Activated T-helper 1 cell treated with Interleukin-2 at 50 U/mL for 16 hours (primary cell): ENCODE measurements at places on chromosomes 3 and 15.

GRCh38 chr3:69119138-69119537, 3.3 kb downstream of the LMOD3 start:
- DNase-seq = no peak

DNA sequence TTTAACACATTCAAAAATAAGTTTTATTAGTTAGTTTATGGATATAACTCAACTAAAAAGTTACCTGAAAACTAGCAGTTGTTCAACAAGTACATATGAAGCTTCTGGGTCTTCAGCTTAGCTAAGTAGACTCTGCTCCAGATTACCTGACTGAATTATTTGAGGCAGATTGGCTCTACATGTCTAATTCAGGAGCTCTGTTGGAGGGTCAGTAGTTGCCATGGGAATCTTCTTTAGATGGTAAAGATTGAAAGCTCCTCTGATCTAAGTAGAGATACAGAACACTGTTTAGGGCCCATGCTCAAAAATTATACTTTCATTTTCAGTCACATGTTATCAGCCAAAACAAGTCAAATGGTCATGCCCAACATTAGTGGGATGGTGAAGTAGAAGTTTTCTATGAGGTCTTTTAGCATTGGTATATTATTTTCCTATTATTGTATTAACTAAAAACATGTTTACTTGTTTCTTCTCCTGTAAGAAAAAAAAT, 1476.9 kb downstream of the OTOL1 start:
- no peak for DNase-seq

DNA sequence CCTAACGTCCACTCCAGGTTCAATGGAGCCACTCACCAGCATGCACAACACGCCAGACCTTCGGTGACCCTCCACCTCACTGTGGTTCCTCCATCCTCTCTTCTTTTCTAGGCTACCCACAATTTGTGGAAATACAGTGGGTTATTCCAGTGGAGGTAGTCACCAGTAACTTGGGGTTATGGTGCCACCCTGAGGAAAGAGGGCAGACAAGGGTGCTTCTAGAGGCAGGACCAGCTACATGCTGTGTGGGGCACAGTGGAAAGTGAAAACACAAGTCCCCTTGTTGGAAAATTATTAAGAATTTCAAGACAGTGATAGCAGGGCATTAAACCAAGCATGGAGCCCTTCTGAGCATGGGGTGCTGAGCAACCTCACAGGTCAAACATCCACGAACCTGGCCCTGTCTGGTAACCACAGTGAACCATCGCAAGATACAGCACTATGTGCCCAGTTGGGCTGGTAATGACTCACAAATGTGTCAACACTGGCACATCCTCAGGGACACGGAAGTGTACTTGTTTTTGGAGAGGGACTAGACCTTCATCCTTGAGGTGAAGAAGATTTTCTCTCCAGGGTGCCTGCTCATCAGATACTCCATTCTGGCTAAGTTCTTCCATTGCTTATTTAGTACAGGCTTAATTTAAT, 166.7 kb downstream of the STT3B start:
- no peak for DNase-seq

DNA sequence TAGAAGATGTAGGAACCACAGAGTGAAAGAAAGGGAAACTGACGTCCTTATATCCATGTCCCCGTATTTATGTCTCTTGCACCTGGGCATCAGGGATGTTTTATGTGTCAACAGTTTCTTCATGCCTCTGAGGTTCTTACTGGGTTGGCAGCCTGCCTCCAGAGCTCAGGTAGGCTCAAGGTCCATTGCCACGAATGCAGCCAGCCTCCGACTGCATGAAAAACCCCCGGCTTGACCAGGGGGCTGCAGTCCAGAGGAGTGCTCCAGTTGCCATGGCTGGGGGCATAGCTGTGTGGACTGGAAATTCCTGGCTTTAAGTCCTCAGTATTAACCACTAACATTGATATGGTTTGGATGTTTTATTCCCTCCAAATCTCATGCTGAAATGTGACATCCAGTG, 2.8 kb upstream of the CSPG5 start:
- no peak for DNase-seq

DNA sequence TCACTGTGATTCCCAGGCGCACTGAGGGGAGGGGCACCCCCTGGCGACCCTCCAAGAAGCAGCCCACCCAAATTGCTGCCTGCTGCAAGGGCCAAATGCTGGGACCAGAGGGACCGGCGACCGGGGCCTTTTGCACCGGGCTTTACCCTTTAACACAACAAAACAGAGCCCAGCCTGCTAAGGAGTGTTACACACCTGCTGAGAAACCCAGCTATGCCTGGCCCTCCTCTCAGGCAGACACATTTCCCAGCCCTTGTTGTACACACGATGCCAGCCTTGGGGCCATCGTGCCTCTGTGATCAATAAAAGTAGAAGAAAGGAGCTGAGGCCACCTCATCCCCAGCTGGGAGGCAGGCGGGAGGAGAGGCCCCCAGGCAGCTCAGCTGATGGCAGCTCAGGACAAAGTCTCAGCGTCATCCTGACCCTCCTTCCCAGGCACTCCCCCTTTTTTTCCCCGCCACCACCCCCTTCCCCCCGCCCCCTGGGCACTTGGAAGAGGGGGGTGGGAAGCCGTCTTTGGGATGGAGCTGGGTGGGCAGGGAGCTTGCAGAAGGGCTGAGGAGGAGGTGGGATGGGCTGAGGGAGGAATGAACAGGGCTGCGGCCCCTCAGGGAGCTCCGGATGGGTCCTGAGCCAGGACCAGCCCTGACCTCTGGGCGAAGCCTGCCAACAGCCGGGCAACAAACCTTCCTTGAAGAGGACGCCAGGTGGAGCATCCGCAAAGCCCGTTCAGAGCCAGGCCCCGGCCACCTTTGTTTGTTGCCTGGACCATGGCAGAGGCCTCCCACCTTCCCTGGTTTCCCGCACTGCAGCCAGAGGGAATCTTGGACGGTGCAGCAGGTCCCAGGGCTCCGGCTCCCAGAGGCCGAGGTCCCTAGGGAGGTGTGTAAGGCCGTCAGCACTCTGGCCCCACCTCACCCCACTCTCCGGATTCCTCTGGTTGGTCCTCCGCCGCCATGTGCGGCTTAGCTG, 45.9 kb upstream of the SEC61A1 start:
- DNase-seq = no peak

DNA sequence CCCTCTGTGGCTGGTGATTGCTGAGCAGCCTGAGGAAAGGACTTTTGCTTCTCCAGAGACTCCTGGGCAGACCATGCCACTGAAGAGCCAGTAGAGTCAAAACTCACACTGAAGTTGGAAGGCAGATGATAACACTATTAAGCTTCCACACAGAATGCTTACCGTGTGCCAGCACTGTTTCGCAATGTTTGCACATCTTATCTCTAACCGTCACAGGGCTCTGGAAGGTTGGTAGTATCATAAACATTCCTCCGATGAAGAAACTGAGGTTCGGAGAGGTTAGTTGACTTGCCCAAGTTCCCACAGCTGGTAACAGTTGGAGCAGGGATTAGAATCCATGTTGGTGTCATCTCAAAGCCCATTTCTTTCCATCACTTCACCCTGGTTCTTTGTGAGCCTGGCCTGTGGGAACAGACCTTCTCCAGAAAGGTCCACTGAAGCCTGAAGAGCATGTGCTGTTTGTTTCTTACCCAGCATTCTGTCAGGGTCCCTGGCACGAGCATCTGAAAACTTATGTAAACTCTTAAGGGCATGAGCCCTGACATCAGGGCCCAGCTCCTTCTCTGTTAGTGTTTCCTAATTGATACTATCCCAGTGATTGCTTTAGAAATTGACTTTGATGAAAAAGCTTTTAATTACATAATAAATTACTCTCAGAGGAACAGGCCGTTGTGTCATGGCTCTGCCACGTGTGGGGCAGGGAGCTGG, 77.0 kb upstream of the PRR23C start:
- no peak for DNase-seq

- no peak for DNase-seq
Observed at GRCh38 chr3:126005951-126006350, 37.0 kb downstream of the ROPN1B start.

DNA sequence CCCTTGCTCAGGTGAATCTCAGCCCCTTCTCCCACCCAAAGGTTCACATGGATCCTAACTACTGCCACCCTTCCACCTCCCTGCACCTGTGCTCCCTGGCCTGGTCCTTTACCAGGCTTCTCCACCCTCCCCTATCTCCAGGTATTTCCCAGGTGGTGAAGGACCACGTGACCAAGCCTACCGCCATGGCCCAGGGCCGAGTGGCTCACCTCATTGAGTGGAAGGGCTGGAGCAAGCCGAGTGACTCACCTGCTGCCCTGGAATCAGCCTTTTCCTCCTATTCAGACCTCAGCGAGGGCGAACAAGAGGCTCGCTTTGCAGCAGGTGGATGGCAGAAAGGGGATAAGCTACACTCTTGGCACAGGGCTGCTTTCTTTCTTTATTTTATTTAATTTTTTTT, 4.5 kb downstream of the FAM131A start:
- no peak for DNase-seq

- DNase-seq = no peak
Observed at GRCh38 chr3:185460719-185461350, 38.0 kb downstream of the TMEM41A start.

DNA sequence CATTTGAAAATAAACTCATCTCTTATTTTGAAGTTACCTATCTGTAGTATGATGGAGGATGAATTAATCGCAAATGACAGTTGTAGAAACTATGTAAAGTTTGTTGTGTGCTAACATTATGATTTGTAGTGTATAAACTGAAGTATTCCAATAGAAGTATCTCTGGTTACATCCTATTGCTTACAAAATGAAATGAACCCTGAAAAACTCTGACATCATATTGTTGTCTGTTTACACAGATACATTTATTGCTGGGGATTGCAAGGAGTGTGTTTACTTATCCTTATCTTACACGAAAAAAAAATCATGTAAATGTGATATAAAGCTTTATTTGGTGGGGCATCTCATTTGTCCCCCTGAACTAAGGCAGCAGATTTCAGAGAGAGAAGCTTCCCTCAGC, 2.6 kb upstream of the ABHD10 start:
- no peak for DNase-seq

DNA sequence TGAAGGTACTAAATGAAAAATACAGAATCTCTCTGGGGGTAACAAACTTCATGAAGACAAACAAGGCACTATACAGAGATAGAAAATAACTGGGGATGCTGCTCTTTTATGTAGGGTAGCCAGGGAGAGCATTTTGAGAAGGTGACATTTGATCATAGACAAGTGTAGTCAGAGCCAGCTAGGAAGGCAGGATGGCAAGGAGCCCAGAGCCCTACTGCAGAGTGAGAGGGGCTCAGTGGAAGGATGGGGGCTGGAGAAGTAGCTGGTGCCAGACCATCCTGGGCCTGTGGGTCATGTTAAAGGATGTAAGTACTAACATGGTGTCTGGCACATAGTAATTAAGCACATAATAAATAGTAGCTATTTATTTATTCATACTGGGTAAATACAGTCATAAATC, 133.6 kb downstream of the MEIS2 start:
- no peak for DNase-seq
